ENCODE measurements at places on chromosomes 16 and 17.

DNA sequence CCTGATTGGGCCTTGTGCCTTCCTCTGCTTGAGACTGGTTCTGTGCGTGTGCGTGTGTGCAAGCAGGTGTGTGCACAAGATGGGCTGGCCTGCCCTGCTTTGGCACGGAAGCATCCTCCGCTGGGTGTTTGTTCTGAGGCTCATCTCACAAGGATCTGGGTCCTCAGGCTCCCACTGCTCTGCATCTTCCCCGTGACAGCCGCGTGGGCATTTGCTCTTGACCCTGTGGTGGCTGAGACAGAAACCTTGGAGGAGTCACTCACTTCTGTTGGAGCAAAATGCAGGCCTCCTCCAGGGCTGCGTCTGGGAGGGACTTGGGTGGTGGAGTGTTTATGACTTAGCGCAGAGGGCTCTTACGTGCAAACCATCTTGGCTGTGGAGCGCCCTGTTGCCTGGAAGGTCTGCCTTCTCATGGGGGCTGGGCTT is 119.2 kb downstream of the RPTOR start:
- no peak for DNase-seq

DNA sequence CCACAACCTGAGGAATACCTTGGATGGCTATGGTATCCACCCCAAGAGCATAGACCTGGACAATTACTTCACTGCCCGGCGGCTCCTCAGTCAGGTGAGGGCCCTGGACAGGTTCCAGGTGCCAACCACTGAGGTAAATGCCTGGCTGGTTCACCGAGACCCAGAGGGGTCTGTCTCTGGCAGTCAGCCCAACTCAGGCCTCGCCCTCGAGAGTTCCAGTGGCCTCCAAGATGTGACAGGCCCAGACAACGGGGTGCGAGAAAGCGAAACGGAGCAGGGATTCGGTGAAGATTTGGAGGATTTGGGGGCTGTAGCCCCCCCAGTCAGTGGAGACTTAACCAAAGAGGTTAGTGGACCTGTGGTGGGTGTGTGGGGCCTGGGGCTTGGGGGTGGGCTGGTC is 3.1 kb downstream of the NFE2L1 start:
- peak; percentile 44 for DNase-seq

GRCh38 chr17:42695500-42695899 is 13.2 kb downstream of the CNTNAP1 start:
- DNase-seq = no peak

DNA sequence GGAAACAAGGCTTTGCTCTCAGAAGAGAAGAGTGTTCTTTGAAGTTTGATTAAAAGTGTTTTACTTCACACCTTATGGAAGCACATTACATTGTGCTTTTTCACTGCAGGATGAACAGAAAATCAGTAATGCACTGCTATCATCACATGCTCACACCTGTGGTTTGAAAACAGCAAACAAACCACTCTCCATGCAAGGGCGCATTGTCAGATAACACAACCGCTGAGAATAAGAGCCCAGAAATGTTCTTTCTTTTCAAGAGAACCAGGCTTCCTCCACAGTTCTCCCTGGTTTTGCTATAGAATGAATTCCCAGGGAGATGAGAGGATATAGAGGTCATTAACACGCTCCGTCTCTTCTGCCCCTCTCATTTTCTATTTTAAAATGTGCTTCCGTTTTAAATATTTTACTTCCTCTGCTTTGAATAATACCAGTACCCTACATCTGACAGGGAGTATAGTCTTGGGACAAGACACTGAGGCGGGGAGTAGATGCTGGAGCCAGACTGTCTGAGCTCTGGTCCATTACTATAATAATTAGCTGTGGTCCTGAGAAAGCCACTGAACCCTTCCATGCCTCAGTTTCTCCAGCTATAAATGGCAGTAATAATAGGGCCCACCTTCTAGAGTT is 71.6 kb downstream of the CDK5R1 start:
- no peak for DNase-seq

GRCh38 chr17:82775001-82775823 is 23.3 kb downstream of the TBCD start:
- DNase-seq = peak; percentile 83

- no peak for DNase-seq
Observed at GRCh38 chr16:68332411-68333121, 21.7 kb downstream of the PRMT7 start.

DNA sequence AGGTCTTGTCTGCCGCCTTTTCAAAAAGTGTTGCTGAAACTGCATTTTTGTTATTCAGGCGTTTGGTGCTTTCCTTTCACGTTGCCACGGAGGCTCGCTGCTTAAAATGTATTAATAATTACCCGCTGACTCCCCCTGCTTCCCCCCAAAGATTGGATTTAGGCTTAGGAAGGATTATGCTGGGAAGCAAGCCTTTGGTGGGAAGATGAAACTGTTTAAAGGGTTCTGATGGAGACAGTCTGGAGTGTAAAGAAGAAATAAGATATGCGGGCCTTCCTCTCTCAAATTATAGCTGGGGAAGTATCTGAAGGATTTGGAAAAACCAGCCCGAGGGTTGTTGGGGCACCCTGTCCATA is 1.1 kb downstream of the KSR1 start:
- no peak for DNase-seq

DNA sequence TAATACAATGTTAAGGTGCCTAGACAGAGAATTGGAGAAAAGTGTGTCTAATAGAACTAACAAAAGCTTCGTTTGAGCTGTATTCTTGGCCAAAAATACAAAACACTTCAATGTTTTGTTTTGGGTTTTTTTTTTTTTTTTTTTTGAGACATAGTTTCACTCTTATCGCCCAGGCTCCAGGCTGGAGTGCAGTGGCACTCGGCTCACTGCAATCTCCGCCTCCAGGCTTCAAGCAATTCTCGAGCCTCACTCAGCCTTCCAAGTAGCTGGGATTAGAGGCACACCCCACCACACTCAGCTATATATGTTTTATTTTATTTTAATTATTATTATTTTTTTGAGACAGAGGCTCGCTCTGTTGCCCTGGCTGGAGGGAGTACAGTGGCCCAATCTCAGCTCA is 38.3 kb upstream of the CARMIL2 start:
- no peak for DNase-seq

DNA sequence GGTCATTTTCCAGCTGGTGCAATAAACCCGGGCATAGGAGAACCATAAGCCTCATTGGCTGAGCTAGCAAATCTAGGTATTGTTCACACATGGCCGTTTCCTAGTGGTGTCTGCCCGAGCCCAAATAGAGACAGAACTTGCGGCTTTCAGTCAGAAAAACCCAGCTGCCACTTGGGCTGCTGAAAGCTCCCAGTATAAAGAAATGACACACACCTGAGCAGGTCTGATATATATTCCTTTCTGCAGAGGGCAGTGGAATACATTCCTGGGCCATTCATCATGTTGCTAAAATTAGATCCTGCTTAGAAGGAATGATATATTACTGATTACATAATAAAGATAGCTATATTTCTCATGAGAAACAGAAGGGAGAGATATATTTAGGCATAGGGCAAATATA is 83.9 kb upstream of the IRX5 start:
- no peak for DNase-seq

- no peak for DNase-seq
Observed at GRCh38 chr17:50853781-50854180, 12.4 kb downstream of the TOB1 start.

DNA sequence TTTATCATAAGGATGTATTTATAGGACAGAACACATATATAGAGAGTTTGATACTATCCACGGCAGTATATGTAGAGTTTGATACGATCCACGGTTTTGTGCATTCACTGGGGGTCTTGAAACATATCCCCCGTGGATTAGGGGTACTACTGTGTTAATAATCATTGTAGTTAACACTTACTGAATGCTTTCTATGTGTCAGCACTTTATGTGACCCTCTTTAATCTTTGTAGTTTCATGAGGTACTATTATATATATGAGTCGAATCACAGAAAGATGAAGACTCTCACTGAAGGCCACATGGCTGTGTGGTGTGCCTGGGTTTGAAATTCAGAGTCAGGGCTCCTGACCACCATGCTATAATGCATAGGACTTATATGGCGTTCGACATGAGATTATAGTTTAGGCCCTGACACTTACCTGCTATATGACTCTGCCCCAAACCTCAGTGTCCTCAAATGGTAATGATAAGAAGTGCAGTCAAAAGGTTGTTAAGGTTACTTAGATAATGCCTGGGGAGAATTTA is 4.3 kb upstream of the HEATR6 start:
- DNase-seq = no peak

Measured in breast epithelium (tissue), 4 donors.